Effector CD8-positive, alpha-beta T cell (primary cell): ENCODE measurements at places on chromosomes 7 and 10.

DNA sequence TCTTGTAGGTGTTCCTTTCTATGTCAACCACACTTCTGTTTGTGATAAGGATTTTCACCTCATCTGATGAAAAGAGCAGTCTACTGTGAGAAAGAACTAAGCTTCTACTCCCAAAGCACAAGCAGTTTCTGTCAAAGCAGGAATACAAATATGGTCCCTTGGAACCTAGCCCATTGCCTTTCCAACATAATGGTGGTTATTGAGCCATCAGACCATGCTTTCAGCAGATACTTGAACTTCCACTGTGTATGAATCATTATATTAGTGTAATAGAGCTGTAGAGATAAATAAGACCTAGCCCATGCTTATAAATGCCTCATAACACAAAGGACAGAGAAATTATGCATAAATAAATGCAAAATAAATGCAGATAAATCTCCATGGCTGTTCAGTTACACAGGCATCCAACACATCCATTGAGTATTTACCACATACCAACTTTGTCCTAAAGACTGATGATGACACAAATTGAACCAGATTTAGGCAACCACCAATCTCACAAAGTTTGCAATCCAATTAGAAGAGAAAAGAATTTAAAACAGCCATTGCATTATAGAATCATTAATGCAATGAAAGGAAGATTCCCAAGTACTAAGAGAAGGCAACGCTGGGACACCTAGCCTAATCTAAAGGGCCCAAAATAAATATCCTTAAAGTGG lies 729.4 kb upstream of the C7orf33 start:
- no peak for DNase-seq

DNA sequence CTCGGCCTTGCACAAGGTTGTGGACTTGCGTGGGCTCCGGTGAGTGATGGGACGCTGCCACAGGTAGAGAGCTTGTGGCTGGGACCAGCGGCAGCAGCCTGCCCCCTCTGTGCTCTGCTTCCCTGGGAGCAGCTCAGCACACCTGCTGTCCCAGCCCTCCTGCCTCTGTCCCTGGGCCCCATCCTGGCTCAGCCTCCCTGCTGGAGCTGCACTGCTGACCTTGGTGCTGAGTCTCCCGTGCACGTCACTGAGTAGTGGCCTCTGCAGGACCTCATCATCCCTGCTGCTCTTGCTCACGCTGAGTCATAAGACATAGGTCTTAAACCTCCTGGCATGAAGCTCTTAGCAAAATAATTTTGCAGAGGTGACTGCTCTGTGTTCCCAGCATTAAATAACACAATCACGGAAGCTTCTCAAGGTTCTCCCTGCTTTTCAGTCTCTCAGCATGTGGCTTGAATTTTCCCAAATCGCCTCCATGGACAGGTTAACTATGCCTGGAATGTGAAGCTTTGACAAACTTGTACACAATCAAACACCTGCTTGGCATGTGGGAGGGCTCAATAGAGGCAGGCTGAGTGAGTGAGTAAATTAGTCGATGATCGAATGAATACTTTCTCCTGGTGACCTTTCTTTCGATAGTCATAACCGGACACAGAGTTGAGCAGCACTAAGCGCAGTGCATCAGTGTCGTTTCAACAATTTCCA lies 63.8 kb upstream of the NPS start:
- DNase-seq = no peak

DNA sequence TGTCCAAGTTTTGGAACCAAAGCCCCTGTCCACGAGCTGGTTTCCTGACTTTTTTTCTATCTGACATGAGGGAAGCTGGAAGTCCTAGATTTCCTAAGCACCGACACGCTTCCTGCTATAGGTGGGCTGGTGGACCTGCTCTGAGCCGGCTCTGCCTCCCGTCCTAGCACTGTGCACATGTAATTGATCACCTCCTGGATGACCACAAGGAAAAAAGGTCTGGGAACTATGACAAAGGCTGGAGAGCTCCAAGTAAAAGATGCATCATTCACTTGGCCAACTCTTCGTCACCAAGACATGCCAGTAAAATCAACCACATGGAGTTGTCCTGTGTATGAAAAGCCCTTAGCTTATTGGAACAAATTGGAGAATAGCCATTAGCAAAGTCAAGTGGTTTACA lies 104.8 kb downstream of the ITIH5 start:
- no peak for DNase-seq

GRCh38 chr7:100949227-100949932 lies at the start of gene MUC3A:
TSS of gene MUC3A (plus strand) at chr7:100949534. CDS start at chr7:100949625, 91 bp downstream.
- DNase-seq = no peak

DNA sequence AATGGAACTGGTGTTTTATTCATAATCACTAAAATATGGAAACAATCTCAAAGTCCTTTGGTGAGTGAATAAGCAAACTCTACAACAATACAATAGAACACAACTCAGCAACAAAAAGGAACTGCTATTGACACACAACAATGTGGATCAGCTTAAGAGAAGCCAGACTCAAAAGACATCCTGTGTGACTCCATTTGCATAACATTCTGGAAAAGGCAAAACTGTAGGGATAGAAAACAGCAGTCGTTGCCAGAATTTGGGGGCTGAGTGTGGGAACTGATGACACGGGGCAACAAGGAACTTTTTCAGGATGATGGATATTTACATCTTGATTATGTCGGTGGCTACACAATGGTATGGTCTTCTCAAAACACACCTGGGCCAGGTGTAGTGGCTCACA lies 32.4 kb upstream of the SVIL start:
- no peak for DNase-seq

DNA sequence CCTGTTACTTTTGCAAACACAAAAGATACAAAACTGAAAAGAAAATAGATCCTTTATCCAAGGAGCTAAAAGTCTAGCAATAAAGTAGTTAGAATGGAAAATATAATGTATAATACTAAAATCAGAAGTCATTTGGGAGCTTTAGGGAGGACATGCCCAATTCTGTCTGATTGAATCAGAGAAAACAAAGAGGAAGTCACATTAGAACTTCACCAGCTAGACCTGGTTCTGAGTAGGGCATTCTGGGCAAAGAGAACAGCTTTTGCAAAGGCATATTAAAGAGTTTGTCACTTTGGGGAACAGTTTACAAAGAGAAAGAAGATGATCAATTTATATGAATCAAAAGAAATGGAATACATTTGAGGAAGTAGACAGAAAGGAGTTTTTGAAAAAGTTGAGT lies 107.0 kb upstream of the PRSS1 start:
- DNase-seq = no peak

DNA sequence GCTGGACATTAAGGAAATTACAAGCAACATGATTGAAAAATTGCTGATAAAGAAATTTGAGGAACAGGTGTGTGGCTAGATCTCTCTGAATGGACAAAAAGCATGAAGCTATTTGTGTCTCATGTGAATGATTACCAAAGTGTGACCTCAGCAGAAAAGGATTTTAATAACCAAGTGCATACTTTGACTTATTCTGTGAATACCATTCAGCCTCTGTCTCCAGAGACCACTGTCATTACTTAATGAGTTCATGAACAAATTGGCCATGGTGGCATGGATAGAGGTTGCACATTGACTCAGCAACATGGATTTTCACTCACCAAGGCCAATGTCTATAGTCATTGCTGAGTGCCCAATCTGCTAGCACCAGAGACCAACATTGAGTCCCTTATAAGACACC lies 874.6 kb upstream of the POT1 start:
- no peak for DNase-seq

GRCh38 chr7:101933028-101933427 lies 115.6 kb downstream of the CUX1 start:
- DNase-seq = no peak

DNA sequence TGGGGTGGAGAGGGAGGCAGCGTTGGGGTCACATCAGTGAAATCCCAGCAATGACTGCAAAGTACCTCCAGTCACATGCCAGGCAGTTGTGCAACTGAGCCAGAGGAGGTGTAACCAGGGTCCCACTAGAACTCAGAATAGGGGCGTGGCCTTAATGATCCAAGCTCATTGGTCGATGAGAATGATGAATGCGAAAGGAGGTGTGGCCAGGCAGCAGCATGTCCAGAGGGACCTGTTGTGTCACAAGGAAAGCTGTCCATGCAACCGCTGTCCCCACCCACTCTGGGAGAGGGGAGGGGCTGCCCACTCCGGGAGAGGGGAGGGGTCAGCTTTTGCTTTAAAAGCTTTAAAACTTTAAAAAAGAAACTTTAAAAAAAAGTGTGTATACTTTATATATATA lies 25.3 kb upstream of the MTPAP start:
- no peak for DNase-seq

DNA sequence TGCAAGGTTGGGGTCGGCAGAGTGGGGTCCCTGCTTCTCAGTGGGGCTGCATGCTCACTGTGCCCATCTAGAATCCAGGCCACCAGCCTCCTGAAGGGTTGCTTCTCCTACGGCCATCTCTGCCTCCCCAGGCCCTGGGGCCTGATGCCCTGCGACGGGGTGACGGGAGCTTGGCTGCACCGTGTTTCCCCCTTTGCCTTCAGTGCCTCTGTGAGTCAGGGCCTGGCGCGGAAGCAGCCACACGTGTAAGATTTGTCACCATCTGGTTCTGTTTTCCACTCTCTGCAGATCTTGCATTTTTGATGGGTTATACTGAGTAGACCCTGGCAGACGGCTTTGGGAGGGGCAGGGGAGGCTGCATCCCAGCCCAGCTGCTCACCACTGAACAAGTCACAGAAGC lies 7.2 kb downstream of the ADAMTS14 start:
- no peak for DNase-seq

DNA sequence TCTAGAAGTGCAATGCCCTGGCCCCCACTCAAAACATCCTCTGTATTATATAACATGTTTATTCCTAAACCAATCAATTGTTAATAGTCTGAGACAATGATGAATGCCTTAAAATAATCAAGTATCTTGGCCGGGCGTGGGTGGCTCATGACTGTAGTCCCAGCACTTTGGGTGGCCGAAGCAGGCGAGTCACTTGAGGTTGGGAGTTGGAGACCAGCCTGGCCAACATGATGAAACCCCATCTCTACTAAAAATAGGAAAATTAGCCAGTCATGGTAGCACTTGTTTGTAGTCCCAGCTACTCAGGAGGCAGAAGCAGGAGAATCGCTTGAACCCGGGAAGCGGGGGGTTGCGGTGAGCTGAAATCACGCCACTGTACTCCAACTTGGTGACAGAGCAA lies 29.4 kb upstream of the CACNA2D1 start:
- no peak for DNase-seq

DNA sequence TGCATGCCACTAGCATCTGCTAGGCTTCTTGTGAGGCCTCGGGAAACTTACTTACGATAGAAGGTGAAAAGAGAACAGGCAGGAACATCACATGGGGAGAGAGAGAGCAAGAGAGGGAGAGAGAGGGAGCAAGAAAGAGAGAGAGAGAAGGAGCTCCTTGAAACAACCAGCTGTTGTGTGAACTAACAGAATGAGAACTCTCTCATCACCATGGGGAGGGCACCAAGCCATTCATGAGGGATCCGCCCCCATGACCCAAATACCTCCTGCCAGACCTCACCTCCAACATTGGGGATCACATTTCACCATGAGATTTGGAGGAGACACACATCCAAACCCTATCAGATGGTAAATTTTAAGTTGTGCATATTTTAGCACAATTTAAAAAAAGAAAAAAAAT lies 1217.2 kb downstream of the TYW1 start:
- DNase-seq = no peak

- DNase-seq = no peak
Measured at GRCh38 chr7:1690359-1690958, 20.4 kb downstream of the ELFN1 start.

GRCh38 chr10:8248868-8249267 lies 194.4 kb downstream of the GATA3 start:
- no peak for DNase-seq

DNA sequence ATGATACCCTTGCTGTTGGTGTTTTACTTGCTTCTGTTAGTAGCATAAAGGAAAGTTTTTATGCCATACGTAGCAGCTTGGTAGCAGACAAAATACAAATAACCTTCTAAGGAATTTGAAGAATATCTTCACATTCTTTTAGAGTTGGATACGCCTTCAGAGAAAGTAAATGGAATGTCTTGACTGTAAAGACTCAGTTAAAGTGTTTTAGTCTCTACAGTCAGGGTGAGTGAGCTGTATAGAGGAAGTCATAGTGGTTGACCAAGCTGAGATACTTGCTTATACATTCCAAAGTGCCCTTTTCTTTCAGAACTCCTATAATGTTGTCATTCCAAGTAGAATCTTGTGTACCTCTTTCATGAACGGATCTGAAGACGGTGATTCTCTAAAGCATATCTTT lies 37.7 kb downstream of the RABGEF1 start:
- DNase-seq = no peak

- DNase-seq = no peak
Measured at GRCh38 chr10:47381427-47382379, 2.4 kb downstream of the ZNF488 start.

DNA sequence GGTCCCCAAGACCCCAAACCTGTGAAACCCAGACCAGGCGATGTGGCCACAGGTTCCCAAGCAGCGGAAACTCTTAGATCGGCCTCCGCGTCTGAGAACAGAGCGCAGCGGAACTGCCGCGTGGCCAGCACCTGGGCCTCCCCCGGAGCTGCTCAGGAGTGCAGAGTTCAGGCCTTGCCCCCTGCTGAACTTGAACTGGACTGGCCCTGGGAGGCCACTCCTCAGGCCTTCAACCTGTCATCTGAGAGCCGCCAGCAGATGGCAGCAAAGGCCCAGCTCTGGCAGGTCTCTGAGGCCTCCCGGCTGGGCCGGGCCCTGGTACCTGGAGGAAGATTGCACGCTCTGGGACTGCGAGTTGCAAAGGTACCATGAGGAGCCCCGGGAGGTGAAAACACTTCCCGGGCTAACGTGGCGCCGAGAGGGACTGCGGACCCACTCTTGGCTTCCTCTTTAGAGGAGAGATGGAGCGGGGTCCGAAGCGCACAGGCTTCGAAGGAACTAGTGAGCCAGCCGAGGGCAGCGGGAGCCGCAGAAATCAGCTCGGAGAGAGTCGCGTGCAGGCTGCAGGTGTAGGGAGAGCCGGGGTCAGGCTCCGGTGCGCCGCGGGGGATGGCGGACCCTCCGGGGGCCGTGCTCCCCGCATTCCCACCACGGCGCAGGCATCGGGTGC lies 89.2 kb downstream of the PAXIP1 start:
- peak; percentile 82 for DNase-seq

- no peak for DNase-seq
Measured at GRCh38 chr7:159172400-159172799, 27.7 kb upstream of the VIPR2 start.

- DNase-seq = no peak
Measured at GRCh38 chr10:4838743-4839142, 12.7 kb downstream of the AKR1E2 start.

GRCh38 chr10:129191797-129192196 lies 275.2 kb upstream of the MGMT start:
- DNase-seq = no peak
